ENCODE measurements at places on chromosomes 12 and 14.

DNA sequence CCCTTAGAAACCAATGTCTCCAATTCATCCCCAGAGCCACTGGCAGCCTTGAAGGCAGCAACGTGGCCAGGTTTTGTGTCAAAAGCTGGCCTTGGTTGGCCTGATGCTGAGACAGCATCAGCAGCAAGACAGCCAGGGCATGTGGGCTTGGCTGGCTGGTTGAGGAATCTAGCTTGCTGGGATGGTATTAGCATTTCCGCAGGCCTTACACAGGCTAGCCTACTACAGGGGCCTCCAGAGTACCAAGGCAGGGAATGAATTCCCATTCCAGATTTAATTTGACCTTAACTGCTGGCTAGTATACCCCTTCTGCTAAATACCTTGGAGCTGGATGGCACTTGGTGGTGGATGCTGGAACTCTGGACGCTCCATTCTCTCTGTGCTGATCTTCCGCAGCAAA, 15.8 kb downstream of the NGDN start:
- no peak for ATAC-seq

DNA sequence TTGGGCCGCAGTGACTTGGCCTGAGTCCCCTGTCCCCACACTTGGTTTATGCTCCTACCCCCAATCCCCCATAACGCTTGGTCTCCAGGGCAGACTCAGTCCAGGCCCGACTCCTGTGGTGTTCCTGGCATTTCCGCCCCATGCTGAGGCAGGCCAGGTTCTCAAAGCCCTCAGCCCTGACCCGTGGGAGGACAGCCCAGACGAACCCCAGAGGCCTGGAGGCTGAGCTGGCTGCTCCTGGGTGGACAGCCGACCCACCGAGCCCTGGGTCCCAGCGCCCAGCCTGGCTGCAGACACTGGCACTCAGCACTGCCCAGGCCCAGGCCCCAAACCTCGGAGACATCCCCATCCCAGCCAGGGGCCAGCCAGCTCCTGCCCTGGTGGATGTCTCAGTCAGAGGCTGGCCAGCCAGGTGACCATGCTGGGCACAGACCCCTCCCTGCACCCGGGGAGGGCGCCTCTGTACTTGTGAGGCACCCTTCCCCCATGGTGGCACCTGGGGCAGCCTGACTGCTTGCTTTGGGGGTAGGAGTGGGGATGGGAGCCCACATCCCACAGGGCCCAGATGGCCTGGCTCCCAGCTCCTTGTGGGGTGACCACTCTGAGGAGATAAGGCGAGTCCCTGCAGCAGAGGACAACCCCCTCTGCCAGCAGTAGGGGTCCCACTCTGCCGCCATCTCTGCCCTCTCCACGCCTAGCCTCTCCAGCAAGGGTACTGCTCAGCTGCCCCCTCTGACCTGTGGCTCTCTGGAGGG, 1.4 kb downstream of the PLD4 start:
- no peak for ATAC-seq

GRCh38 chr12:80756875-80757274, 40.2 kb downstream of the MYF5 start:
- no peak for ATAC-seq

DNA sequence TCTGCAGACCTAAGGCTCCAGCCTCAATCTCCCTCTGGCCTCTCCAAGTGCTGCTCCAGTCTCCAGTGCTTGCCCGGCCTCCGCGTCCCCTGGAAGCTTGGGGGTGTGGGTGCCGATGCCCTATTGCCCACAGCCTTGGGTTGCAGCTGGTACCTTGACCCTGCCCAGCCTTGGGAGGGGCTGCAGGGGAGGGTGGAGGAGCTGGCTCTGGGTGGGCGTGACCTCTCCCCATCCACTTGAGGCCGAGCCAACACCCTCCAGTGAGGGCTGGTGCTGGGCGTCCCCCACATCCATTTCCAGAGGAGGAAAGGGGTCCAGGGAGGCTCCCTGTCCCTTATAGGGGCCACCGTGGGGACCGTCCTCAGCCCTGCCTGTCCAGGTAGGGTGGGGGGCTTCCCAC, 24.1 kb downstream of the KIF26A start:
- no peak for ATAC-seq

DNA sequence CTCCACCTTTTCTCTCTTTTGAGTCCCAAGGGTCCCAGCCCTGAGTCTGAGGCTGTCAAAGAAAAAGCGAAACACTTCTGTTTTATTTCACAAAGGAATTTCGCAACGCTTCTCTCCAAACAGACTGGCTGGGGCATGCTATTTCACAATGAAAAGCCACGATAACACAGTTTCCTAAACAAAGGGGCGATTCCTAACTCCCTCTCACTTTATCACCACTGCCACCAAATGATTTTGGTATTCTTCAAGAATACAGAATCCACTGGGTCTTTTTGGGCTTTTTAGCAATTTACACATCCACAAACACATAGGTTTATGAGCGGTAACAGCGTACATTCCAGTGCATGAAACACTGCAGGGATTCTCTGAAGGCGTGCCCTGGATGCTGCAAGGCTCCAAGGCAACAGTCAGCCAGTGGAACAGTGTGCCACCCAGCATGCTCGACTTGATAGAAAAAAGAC, 161.2 kb downstream of the DAD1 start:
- ATAC-seq, result no peak

GRCh38 chr12:29427964-29428363, 47.0 kb upstream of the ERGIC2 start:
- no peak for ATAC-seq

DNA sequence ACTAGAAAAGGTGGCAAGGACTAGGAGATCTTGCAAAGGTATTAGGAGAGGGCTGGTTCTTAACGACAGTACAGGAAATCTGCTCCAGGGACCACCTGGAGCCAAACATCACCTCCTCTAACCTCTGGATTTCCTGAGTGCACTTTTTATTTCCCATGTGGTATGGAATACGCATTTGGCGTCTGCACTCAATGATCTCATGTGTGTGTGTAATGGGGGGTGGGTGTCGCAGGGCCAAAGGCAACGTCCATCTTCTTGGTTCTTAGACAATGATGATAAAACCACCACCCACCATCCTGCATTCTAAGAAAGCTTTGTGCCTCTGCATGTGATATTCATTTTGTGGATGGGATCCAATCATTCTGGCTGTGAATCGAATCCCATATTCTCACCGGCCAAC, 68.8 kb downstream of the CLMN start:
- no peak for ATAC-seq

DNA sequence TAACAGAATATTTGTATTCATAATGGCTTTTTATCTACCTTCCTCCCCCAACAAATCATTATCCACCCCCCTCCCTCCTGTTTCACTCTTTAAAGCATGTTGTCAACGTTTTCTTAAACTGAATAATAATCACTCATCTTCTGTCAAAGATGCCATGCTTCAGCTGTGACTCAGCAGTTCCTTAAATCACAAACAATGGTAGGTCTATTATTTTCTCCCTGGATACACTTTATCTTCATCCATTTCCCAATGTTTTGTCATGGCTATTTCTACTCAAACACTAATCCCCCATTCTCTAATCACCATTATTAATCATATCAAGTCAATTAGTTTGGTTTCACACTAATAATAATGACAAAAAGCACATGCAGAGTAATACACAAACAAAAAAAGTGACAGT, 6.5 kb downstream of the CLEC12B start:
- no peak for ATAC-seq

DNA sequence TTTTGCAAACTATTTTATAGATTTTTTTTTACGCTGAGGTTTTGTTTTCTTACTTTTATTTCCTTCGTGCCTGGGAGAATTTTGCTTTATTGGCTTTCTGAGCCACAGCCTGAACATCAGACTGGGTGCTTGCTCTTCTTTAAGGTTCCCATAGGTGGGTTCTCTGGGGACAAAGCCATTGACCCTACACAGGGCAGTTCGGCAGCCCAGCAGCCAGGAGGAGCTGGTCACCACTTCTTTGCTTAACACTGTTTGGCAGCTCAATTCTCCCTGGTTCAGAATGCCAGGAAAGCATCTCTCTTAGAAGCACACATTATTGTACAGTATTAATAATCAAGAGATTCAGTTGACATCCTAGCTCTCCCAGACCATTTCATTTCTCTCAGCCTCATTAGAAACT, 140.8 kb upstream of the NEDD1 start:
- no peak for ATAC-seq

- ATAC-seq, result peak; percentile 27
These were observed 23.8 kb upstream of the LRTM2 start for GRCh38 chr12:1796515-1797010.

DNA sequence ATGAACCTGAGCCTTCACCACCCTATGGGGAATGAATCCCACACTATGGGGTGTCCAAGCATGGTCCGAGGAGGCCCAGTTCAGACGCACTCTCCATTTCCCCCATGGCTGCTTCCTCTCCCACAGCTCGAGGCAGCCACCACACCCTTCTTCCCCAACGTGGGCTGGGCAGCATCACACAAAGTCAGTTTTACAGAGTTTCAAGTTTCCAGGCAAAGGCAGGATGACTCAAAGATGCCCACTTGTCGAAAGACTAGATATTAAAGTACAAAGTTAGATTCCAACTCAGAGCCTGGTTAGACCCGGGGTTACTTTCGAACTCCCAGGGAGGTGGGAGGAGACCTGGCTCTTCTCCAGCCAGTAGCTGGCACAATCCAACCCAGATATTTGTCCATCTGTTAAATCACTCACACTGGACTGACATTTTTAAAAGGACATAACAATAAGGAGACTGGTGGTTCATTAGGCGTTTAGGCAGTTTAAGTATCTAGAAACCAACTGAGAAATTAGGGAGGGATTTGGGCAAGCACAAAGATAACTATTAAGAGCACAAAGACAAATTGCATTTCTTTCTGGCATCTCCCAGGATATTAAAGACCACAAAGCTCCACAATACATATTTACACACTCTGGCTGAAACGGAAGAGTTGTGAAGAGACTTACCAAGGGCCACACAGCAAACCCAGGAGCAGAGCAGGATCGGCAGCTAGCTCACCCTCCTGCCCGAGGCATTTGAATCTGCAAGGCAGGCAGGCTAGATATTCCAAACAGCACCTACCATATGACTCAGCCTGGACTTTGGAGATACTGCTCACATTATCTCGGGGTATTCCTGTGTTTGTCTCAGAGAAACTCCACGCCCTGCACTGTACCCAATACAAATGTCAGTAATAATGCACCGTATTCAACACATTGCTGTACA, 34.8 kb downstream of the TMCC3 start:
- no peak for ATAC-seq

DNA sequence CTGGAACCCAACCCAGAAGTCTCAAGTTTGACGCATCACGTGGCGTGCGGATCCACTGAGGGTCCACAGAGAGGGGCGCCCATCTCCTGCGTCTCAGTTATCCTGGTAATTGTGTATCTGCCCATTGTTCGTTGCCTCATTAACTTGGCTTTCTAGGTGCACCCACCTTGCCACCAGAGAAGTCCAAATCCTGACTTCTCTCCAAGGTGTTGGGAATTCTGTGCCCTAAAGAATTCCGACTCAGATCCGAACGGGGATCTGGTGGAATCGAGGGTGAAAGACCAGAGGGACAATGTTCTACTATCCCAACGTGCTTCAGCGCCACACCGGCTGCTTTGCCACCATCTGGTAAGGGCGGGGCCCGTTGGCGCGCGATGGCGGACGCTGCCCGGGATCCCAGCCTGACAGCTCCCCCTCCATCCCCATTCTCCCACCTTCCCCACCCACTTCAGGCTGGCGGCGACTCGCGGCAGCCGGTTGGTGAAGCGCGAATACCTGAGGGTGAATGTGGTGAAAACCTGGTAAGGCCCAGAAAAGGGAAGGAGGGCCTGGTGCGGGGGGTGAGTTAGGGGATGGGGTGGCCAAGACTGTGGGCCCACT, 481 bp downstream of the REC8 start:
- ATAC-seq, result no peak

- peak; percentile 74 for ATAC-seq
These were observed 58.8 kb downstream of the TMX1 start for GRCh38 chr14:51298895-51299294.

DNA sequence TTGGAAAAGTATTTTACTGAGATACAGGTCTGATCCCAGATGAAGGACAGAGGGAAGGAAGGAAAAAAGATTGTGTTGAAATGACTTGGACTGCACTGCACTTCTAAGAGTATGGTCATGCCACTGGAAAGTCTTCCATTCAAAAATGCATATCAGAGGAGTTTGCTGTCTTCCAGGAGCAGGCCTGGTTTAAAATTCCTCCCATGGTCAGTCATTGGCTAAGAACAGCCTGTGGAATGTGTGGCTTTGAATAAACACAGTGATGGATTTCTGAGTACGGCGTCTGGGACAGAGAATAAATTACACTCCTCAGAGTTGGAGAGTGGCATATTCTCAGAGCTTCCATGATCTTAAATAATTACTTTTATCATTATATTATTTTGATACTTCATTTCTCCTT, 245.8 kb upstream of the PDZRN4 start:
- no peak for ATAC-seq

GRCh38 chr14:39154594-39155189, 15.4 kb downstream of the TRAPPC6B start:
- ATAC-seq, result no peak

DNA sequence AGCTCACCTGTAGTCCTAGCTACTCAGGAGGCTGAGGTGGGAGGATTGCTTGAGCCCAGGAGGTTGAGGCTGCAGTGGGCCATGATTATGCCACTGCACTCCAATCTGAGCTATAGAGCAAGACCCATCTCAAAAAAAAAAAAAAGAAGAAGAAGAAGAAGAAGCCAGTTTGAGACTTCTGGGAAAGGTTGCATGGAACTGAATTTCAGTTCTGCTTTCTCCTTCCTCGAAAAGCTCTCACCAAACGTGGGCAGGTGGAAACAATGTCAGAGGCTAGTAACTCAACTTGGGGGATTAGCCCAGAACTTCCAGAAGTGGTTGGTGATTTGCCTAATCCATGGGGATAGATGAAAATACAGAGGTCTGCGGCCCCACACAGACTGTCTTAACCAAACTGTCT, 18.7 kb downstream of the FLVCR2 start:
- ATAC-seq, result no peak

- no peak for ATAC-seq
These were observed 458.8 kb downstream of the TMEM117 start for GRCh38 chr12:44294649-44295048.

- peak; percentile 41 for ATAC-seq
These were observed 811 bp upstream of the FBRSL1 start for GRCh38 chr12:132489078-132489601.

- ATAC-seq, result no peak
These were observed 83.6 kb upstream of the LHX5 start for GRCh38 chr12:113555226-113555625.

GRCh38 chr14:89589400-89590118, 172.5 kb upstream of the FOXN3 start:
- no peak for ATAC-seq

DNA sequence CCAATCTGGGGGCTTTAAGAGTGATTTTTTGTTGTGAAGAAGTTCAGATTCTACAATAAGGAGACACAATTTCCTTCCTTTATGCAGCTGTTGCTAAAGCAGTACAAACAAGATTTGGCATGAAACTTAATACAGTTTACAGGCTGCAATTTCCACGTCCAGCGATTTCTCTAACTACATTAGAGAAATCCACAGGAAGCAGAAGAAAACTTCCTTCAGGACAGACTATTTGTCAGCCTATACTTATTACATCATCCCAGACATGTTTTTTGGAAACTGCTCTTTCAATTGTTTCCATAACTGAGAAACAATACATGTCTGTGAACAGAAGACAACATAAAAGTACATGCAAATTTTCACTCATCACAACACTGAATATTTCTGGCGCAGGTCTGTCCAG, 204.3 kb downstream of the TTC7B start:
- ATAC-seq, result no peak
